Activated CD4-positive, alpha-beta T cell treated with anti-CD3 and anti-CD28 coated beads for 24 hours (primary cell): ENCODE measurements at places on chromosomes 4 and X.

DNA sequence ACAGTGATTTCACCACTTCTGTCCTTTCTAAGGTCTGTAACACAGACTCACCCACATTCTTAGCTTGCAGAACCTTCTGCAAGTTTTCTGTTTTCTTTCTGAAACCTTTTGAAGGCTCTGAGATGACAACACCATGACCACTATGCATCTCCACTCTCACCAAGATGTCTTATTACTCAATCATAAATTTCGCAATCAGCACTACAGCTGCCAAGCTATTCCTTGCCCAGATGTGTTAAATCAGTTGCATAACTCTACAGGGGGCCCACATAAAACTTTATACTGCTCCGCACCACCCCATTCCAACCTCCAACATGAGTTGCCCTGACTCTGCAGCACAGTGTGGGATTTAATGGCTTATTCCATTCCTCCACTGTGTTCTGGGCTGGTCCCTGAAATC, 229.9 kb downstream of the COL25A1 start:
- DNase-seq: no peak

GRCh38 chrX:28609917-28610613, 22.8 kb downstream of the IL1RAPL1 start:
- DNase-seq: no peak

DNA sequence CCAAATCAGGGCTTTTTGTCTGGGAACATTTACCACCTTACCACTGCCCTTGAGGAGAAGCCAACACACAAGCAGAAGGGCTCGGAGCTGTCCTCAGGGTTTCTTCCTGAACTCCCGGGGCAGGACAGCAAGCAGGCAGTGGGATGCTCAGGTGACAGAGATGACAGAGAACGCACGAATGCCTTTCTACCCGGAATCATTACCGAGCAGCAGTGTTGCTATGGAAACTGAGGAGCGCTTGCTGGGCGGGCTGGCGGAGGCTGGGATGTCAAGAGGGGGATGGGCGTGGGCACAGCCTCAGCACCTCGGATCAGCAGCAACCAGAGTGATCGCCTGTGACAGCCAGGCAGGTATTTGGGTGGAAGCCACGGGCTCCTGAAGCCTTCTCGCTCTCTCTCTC, 17.8 kb downstream of the SSR4 start:
- no peak for DNase-seq

- DNase-seq: no peak
Measured at GRCh38 chr4:133058701-133059100, 90.4 kb upstream of the PCDH10 start.

DNA sequence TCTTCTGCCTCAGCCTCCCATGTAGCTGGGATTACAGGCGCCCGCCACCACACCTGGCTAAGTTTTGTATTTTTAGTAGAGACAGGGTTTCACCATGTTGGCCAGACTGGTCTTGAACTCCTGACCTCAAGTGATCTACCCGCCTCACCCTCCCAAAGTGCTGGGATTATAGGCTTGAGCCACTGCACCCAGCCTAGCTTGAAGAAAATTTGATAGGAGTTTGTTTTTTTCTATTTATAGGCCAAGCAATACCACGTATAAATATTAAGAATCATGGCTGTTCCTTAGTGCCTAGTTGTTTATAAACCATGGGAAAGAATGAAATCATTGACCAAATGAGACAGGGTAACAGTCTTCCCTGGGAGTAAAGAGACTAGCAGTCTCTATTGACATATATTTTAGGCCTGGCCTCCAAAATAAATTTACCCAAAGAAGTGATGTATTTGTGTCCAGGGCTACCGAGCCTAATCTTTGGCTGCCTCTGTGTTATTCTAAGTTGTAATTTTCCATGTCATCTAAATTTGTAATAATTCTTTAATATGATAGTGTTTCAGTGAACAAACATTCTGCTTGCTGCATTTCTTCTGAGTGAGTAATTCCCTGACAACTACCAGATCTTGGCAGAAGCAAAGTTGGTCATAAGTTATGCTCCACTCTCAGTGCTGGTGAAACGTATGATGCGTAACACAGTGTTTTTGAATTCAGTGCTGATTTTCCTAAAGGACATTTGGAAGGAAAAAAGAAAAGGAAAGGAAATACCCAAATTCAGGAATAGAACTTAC, 10.3 kb downstream of the PKD2 start:
- no peak for DNase-seq

GRCh38 chrX:124208660-124209059, 123.8 kb upstream of the TEX13D start:
- DNase-seq: no peak

DNA sequence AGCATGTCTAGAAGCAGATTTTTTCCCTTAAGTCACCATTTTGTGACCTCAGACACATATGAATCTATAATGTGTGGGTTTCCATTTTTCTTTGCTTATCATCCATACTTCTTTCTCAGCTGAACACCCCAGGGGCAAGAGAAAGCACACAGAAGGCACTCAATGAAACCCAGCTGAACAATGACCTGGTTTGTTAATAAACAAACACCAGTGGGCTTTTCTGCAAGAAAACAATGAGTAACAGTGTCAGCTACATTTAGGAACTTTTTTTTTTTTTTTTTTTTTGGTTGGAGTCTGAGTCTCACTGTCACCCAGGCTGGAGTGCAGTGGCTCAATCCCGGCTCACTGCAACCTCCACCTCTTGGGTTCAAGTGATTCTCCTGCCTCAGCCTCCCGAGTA, 40.7 kb upstream of the KLF3 start:
- no peak for DNase-seq

GRCh38 chr4:15149234-15149838, 147.1 kb downstream of the CPEB2 start:
- DNase-seq: no peak

GRCh38 chrX:21153033-21153432, 221.2 kb upstream of the CNKSR2 start:
- DNase-seq: no peak

DNA sequence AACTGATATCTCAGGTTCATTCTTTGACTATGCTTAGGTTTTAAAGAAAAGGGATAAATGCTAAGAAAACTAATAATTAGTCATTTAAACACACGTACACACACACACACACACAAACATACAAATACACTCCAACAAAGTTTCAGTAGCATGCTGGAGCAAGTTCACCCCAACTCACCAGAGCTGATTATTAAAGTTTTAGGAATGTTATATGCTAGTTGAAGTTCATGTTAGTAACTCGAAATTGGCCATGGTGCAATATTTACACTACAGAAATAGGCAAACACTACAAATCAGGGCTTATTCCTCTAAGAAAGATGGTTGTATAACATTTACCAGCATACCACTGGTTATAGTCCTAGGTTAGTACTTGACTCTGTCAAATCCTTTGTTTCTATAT, 384.0 kb upstream of the DIPK2B start:
- no peak for DNase-seq

GRCh38 chrX:84144281-84144680, 43.7 kb downstream of the RPS6KA6 start:
- DNase-seq: no peak

DNA sequence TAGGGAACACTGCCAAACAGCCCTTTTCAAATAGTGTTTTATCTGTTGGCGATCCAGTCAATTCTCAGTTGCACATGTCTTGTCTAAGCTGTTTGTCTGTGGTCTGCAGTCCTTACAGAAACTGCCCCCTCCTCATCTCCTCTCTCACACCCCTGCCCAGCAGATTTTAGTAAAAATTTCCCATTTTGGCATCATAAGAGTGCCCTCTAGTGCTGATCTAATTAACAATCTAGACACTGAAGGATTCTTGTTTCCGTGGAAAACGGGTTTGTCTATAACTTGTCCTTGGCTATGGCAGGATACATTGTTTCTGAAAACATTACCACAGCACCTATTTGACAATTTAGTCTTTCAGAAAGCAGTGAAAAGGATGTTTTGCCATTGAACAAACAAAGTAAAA, 227.2 kb upstream of the MBNL3 start:
- no peak for DNase-seq

DNA sequence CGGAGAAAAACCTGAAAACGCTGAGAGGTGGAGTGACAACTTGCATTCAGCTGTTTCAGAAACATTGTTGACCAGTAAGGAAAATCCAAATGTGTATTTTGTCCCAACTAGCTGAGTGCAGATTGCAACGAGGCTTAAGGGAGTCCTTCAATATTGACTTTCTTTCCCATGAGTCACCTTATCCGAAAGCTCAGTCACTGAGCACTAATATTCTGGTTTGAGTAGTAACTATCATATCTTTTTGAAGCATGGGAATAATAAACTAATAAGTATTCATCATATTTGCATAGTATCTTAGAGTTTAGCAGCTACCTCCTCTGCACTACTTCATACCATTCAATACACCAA, 604.3 kb downstream of the PACRGL start:
- no peak for DNase-seq

DNA sequence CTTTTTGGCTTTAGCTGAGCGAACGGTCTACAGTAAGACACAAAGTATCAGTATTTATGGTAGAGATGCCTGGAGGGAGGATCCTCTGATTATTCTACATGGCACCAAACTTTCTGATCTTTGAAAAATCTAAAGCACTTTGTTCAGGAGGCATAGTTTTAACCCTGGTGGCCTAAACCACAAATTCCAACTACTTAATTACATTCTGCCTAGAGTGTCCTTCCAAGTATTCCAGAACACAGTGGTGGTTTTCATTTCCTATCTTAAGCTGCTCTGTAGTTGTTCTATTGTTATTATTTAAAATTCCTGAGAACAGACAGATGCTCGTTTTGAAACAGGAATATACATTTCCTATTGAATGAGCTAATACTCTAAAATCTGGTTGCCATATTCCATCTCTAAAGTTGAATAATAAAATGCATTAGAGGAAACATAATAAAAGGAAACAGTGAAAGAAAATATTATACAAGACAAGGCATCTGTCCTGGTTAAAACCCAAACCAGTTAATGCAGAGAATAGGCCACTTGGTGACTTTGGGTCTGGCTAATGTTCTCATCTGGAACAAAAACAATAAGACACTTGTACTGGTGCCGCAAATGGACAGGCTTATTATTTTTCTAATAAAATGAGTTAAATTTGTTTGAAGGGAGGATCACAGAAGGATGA, 657.4 kb downstream of the SPRY1 start:
- DNase-seq: no peak

GRCh38 chr4:79603681-79604080, 195.7 kb upstream of the GK2 start:
- no peak for DNase-seq

DNA sequence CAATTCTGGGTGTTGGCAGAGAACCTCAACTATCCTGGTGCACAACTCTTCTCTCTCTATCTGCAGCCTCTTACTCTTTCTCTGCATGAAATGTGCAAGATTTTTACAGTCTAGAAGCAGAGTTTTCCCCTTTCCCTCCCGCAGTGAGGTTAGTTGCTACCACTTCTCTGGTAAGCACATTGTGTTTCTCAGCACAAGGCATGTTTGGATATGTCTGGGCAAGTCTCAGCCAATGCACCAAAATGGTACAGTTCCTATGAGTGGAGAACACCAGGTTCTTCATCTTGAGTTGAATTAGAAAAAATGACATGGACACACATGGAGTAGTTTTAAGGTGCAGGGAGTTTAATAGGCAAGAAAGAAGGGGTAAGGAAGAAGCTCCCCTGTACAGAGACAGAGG, 187.0 kb downstream of the CCNG2 start:
- no peak for DNase-seq

DNA sequence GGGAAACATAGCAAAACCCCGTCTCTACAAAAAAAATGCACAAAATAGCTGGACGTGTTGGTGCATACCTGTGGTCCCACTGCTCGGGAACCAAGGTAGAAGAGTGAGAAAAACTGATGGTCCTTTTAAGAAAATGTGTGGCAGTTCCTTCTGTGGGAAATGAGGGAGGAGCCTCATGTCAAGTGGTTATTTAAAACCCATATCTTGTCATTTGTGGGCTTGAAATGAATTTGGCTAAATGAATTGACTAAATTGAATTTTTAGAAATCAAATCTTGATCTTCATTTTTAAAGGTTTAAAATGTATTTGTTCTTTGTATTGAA, 16.2 kb upstream of the LAMP2 start:
- DNase-seq: no peak

DNA sequence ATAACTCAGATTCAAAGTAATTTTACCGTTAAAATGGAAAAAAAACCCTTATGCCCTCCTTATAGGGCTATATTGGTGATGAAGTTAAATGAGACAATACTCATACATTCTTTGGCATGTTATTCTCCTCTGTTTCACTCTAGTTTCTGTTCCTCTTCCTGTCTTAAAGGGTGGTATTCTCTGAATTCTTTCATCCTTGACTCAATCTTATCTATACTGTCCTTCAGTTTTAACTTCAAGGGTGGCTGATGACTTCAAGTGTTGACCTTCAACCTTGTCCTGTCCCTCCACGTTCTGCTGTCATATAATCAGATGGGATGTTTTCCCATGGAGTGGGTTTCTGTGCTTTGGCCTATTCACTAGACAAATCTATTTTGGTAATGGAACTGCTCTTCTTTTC, 44.0 kb downstream of the ZNF518B start:
- DNase-seq: no peak

DNA sequence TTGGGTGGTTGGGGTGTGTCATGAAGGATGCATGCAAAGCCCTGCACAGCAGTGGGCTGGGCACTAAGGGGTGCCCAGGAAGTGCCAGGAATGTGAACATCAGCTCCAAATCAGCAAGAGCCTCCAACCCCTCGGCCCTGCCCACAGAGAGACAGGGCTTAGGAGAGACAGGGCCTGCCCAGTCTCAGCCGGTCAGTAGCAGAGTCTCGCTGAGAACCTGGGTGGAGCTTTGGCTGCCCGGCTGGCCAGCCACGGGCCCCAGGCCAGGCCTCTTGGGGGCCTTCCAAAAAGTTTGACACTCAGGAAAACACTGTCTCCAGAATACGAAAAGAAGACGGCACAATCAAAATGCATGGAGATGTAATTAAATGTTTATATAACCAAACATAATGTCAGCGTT, 4.3 kb upstream of the MXD4 start:
- no peak for DNase-seq

- no peak for DNase-seq
Measured at GRCh38 chr4:172104539-172104938, 291.3 kb downstream of the GALNTL6 start.

- no peak for DNase-seq
Measured at GRCh38 chr4:1780435-1780834, 12.7 kb upstream of the FGFR3 start.

DNA sequence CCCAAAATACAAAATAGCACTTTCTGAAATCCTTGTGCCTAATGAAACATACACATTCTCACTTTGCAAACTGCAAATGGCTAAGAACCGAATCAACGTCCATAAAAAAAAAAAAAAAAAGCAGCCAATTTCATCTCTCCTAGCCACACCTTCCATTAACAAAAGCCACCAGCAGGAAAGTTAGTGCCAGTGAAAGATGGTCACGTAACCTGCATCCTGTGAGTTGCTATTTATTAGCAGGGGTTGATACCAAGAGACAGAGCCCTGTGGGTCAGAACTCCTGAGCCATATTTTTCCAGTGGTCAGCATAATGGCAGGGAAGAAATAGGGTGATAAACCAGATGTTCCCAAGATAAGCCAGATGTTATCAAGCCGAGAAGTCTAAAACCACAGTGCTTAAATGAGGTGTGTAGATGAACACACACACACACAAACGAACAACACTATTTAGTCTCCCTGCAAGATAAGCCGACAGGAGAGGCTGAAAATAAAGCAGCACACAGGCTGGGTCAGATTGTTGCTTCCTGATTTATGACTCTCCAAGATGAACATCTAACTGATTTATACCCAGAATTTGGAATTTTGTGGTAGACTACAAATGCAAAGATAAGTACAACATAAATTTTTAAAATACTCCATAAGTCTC, 11.5 kb downstream of the PPARGC1A start:
- no peak for DNase-seq

GRCh38 chr4:142974328-142974727, 128.2 kb upstream of the INPP4B start:
- DNase-seq: no peak

- DNase-seq: no peak
Measured at GRCh38 chr4:8723222-8723980, 130.8 kb downstream of the CPZ start.
